ENCODE measurements at places on chromosomes 12 and 14.

DNA sequence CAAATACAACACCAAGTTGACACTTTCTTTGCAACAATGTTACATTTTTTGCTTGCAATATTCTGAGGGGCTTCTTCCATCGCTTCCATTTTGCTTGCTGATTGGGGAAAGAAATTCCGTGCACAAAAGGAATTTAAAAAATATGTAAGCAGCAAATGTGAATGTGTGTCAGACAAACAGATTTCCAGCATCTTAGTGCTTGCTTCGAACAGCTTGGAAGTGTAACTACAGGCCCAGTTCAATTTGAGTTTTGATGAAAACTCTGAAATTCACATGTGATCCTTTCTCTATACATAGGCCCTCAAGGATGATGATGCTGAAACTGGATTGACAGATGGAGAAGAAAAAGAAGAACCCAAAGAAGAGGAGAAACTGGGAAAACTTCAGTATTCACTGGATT, 399.1 kb downstream of the PAWR start:
- H3K4me1 ChIP-seq: no peaks in the 10 kb centered on the region
- H3K27me3 ChIP-seq: no peaks in the 10 kb centered on the region
- no peak overlapping the region for H3K27ac ChIP-seq
- H3K4me3 ChIP-seq: no peak overlapping the region
- no peaks in the 10 kb centered on the region for H3K36me3 ChIP-seq

- H3K36me3 ChIP-seq: no peaks in the 10 kb centered on the region
- no peak overlapping the region for H3K27ac ChIP-seq
- no peak overlapping the region for H3K4me3 ChIP-seq
- no peaks in the 10 kb centered on the region for H3K27me3 ChIP-seq
Observed at GRCh38 chr12:78473136-78473535, 391.4 kb upstream of the SYT1 start.

GRCh38 chr14:72907886-72908285, 14.0 kb upstream of the DPF3 start:
- H3K27ac ChIP-seq: no peak overlapping the region
- DNase-seq: peak; percentile 20
- peaks cover 10% of the 10 kb centered on the region for H3K27me3 ChIP-seq

DNA sequence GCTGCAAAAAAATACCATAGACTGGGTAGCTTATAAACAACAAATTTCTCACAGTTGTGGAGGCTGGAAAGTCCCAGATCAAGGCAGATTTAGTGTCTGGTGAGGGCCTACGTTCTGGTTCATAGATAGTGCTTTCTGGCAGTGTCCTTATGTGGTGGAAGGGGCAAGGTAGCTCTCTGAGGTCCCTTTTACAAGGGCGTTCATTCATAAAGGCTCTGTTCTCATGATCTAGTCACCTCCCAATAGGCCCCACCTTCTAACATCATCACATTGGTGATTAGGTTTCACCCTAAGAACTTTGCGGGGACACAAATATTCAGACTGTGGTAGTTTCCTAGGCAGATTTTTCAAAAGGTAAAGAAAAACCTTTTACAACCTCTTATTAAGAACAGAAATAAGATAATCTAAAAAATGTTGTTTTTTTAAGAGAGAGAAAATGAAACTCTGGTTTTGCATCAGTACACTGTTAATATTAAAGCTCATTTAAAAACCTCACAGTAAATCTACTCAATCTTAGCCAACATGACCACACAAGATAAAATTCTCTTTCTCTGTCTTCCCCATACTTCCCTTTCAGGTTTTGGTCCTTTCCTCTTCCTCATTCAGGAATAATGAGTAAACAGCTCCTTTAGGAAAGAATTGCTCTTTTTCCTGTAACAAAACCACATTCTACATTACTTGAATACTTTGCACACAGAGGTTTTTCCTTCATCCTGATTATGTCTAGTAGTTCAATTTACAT, 117.5 kb downstream of the UNC79 start:
- H3K27me3 ChIP-seq: peaks cover 19% of the 10 kb centered on the region
- no peaks in the 10 kb centered on the region for H3K4me1 ChIP-seq
- no peak overlapping the region for H3K27ac ChIP-seq
- no peaks in the 10 kb centered on the region for H3K36me3 ChIP-seq
- no peak for DNase-seq

GRCh38 chr12:80470403-80470802, 26.4 kb downstream of the PTPRQ start:
- H3K36me3 ChIP-seq: no peaks in the 10 kb centered on the region
- H3K27ac ChIP-seq: no peak overlapping the region
- no peaks in the 10 kb centered on the region for H3K4me1 ChIP-seq
- no peak overlapping the region for H3K4me3 ChIP-seq
- H3K27me3 ChIP-seq: no peaks in the 10 kb centered on the region
- DNase-seq: no peak

DNA sequence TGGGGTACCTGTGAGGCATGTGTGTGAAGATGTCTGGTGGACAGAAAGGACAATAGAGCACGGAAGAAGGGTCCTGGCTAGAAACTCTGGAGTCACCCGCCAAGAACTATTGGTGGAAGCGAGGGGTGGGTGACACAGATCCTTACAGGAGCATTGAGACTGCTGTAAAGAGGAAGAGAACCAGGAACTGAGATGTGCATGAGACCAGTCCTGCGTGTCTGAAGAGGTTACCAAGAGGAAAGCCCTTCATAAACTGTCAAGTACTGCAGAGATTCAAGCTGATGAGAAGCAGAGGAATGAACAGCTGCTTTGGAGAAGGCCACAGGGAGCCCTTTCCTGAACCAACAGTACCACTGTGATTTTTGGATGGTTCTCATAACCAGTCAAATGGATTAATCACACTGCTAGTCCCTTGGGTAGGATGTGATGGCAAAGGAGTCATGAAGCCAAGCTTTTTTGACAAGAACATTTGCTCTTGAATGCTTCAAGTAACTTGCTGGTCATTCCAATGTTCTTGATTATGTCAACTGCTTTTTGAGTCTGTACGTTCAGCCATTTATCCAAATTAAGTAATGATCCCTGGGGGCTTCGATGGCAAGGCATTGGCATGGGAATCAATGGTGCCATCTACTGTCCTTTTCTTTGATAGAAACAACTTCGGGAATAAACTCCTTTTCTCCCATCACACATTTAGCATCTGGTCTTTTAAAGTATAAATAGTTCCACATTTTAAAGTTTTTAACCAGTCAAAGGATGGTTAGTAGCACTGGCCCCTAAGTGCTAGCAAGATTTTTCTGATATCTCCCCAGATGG, 42.9 kb downstream of the GPR135 start:
- H3K4me3 ChIP-seq: no peak overlapping the region
- H3K4me1 ChIP-seq: no peaks in the 10 kb centered on the region
- no peak overlapping the region for H3K27ac ChIP-seq
- peaks cover 2% of the 10 kb centered on the region for H3K27me3 ChIP-seq
- no peak for DNase-seq
- H3K36me3 ChIP-seq: no peaks in the 10 kb centered on the region

DNA sequence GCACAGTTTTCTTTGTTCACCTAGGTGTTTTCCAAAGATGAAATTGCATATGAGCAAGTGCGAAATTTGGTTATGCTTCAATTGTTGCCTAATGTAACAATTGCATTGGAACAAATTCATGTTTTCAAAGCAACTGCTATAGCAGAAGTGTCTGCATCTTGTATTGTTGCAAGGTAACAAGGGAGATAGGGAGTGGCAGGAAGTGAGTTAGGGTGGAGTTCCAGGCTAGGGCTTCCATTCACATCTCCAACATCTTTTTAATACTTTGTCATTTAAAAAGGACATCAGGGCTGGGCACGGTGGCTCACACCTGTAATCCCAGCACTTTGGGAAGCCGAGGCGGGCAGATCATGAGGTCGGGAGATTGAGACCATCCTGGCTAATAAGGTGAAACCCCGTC, 312.3 kb upstream of the E2F7 start:
- no peaks in the 10 kb centered on the region for H3K27me3 ChIP-seq
- H3K4me3 ChIP-seq: no peak overlapping the region
- H3K36me3 ChIP-seq: no peaks in the 10 kb centered on the region
- no peak overlapping the region for H3K27ac ChIP-seq
- H3K4me1 ChIP-seq: no peaks in the 10 kb centered on the region

DNA sequence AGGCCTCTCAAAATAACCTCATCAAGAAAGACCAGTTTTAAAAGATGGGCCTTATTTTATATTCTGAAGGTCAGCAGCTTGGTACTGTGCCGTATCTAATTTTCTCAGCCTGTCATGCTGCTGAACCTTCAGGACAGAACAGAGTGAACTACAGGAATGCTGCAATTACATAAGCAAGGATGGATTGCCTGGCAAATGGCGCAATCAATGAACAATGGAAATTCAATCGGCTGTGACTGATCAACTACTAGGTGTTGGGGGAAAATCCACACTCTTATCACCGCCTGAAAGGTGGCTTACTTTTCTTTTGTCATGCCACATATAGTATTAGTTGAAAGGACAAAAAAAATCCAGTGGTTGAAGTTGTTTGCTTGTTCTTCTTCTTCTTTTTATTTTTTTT, 8.5 kb downstream of the ACSS3 start:
- DNase-seq: no peak
- H3K27ac ChIP-seq: no peak overlapping the region
- no peak overlapping the region for H3K4me3 ChIP-seq
- no peaks in the 10 kb centered on the region for H3K27me3 ChIP-seq
- no peaks in the 10 kb centered on the region for H3K4me1 ChIP-seq

- H3K27ac ChIP-seq: peak overlapping the region; percentile 87
- H3K4me1 ChIP-seq: peaks cover 51% of the 10 kb centered on the region
- H3K27me3 ChIP-seq: no peaks in the 10 kb centered on the region
- H3K4me3 ChIP-seq: peak overlapping the region; percentile 52
- no peak for DNase-seq
Observed at GRCh38 chr12:25322918-25323531, 72.3 kb upstream of the KRAS start.

GRCh38 chr14:105489542-105490266, 1.3 kb upstream of the TEDC1 start:
- H3K27ac ChIP-seq: peak overlapping the region; percentile 88
- peaks cover 28% of the 10 kb centered on the region for H3K4me1 ChIP-seq
- H3K27me3 ChIP-seq: no peaks in the 10 kb centered on the region
- H3K4me3 ChIP-seq: peak overlapping the region; percentile 67
- H3K36me3 ChIP-seq: no peaks in the 10 kb centered on the region

DNA sequence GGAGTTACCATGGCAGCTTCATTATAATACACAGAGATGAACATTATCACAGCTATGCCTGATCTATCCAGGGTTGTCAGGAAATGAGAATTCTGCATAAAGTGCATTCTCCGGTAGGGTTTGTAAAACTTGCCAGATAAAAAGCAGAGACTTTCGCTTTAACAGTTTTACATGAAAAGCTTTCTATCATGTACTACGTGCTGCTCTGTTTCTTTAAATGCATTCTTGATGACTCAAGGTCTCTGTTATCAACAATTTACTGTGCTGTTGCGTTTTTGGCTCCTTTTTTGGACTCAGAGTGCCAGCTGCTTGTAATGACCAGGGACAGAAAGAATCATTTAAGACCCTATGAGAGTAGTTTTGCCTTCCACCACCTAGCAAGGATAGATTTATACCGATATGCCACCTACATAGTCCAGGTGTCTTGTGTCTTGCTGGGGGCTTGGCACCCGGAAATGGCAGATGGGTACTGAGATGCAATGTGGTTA, 371.2 kb downstream of the BTG1 start:
- no peaks in the 10 kb centered on the region for H3K36me3 ChIP-seq
- peaks cover 31% of the 10 kb centered on the region for H3K4me1 ChIP-seq
- H3K4me3 ChIP-seq: no peak overlapping the region
- no peak for DNase-seq

- DNase-seq: no peak
- no peak overlapping the region for H3K27ac ChIP-seq
- no peak overlapping the region for H3K4me3 ChIP-seq
- H3K4me1 ChIP-seq: no peaks in the 10 kb centered on the region
Observed at GRCh38 chr12:92621833-92622232, 81.0 kb upstream of the PLEKHG7 start.

GRCh38 chr12:92676710-92677109, 26.1 kb upstream of the PLEKHG7 start:
- H3K4me1 ChIP-seq: no peaks in the 10 kb centered on the region
- DNase-seq: no peak
- no peaks in the 10 kb centered on the region for H3K36me3 ChIP-seq
- no peaks in the 10 kb centered on the region for H3K27me3 ChIP-seq

DNA sequence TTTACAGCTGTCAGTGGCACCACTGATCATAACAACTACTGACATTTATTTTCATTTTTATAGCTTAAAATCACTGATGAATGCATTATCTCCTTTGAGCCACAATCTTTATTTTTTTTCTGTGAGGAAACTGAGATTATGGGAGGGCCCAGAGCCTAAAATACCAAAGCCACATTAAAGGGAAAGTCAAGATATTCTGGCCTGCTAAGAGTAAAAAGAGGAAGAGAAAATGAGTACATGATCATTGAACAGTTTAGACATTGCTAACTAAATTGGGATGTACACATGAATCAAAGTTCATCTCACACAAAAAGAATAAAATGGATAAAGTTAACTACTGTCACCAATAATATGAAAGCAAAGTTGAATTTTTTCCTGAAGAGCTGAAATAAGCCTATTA, 170.5 kb upstream of the GARIN2 start:
- DNase-seq: no peak
- no peak overlapping the region for H3K27ac ChIP-seq
- peaks cover 2% of the 10 kb centered on the region for H3K4me1 ChIP-seq
- no peak overlapping the region for H3K4me3 ChIP-seq

DNA sequence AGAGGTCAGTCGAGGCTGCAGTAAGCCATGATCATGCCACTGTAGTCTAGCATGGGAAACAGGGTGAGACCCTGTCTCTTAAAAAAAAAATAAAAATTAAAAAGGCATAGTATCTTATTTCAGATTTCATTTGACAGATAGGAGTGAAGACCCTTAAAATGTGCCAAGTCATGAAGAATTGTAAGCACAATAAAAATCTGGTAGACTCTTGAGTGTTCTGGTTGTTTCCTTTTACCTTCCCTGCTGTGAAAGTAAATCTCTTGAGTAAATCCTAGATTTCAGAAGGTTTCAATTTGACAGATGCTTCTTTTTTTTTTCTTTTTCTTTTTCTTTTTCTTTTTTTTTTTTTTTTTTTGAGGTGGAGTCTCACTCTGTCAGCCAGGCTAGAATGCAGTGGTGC, 109.0 kb downstream of the ESR2 start:
- peaks cover 35% of the 10 kb centered on the region for H3K36me3 ChIP-seq
- H3K27me3 ChIP-seq: no peaks in the 10 kb centered on the region
- H3K4me1 ChIP-seq: no peaks in the 10 kb centered on the region

GRCh38 chr12:89476904-89477595, 47.5 kb downstream of the GALNT4 start:
- peaks cover 9% of the 10 kb centered on the region for H3K36me3 ChIP-seq
- no peak overlapping the region for H3K27ac ChIP-seq
- H3K4me3 ChIP-seq: no peak overlapping the region
- no peaks in the 10 kb centered on the region for H3K27me3 ChIP-seq

- H3K4me1 ChIP-seq: peaks cover 2% of the 10 kb centered on the region
- H3K4me3 ChIP-seq: no peak overlapping the region
- H3K36me3 ChIP-seq: no peaks in the 10 kb centered on the region
- H3K27ac ChIP-seq: no peak overlapping the region
Observed at GRCh38 chr14:103356024-103356682, 22.1 kb downstream of the EIF5 start.

DNA sequence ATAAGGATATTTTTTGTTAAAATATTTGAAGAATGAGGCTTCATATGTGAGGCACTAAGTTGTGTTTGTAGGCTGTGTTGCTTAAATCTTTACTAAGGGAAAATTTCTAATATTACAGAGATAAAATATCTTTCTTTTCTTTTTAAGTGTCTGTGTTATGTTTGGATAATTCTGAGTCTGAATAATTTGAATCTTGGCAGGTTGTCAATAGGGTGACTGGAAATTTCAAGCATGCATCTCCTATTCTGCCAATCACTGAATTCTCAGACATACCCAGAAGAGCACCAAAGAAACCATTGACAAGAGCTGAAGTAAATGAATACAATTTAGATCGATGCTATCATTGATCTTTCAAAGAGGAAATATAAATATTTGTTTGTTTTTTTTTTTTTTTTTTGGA, 29.4 kb downstream of the TMPO start:
- H3K4me3 ChIP-seq: no peak overlapping the region
- peaks cover 57% of the 10 kb centered on the region for H3K36me3 ChIP-seq
- no peaks in the 10 kb centered on the region for H3K27me3 ChIP-seq
